ENCODE measurements at places on chromosomes 1 and 21.

DNA sequence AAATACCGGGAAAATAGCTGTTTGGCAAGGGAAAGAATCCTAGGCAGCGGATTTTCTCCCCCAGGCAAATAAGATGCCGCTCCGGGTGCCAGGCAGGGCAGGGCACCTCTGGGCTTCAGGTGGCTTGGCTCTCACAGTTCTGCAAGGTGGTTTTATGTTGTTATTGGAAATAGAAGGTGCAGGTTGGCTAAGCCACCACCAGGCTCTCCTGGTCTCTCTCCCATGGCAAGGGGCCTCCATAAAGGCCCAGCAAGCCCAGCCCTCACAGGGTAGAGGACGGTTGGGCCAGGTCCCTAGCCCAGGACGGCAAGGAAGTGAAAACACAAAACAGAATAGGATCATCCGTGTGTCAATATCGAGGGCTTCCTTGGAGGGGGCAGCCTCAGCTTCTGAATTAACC, 37.6 kb upstream of the GPR153 start:
- DNase-seq: no peak

- DNase-seq: no peak
These were observed 16.4 kb downstream of the CD2 start for GRCh38 chr1:116770625-116771024.

- DNase-seq: no peak
These were observed 63.5 kb upstream of the EDN2 start for GRCh38 chr1:41547781-41548560.

DNA sequence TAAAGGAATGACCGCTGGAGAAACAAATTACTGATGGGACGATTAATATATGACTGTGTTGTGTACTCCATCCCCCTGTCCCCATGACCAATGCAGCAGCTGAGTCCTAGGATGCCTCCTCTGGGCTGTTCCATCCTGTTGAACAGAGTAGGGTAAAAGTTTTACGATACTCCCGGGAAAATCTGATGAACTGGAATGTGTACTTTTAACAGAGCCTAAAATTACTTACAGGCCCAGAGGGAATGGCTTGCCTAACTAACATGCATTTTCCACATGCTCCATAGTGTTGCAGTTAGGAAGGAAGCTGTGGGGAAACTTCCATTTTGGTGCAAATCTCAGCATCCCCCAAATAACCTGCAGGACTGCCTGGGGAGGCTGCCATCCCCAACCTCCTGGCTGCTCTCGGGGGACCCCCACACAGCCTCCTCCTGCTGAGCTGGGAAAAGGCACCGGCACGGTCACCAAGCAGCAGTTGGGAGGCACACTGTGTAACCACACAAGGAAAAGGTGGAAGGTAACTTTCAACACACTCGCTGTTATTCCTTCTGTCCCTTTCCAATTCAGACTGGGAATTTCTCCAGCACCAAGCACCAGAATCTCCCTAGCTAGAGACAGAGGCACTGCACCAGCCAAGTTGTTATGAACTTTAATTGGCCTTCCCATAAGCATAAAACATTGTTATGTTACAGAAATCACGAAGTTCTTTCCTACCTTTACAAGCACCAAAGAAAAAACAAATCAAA, 97.2 kb downstream of the BCAR3 start:
- no peak for DNase-seq

DNA sequence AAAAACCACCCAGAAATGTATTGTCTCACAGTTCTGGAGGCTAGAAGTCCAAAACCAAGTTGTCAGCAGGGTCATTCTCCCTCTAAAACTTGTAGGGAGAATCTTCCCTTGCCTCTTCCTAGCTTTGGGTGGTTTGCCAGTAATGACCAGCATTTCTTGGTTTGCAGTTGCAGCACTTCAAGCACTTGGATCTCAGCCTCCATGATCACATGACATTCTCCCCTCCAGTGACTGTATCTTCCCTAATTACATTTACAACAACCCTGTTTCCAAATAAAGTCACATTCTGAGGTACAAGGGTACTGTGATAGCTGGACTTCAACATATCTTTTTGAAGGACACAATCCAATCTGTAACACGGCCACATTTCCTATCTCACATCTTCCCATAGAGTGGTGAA, 37.2 kb downstream of the EVI5 start:
- DNase-seq: no peak

GRCh38 chr1:66388913-66389312, 145.0 kb upstream of the SGIP1 start:
- DNase-seq: no peak

All from M059J (cell line).